ENCODE measurements at places on chromosomes 12 and 14.

DNA sequence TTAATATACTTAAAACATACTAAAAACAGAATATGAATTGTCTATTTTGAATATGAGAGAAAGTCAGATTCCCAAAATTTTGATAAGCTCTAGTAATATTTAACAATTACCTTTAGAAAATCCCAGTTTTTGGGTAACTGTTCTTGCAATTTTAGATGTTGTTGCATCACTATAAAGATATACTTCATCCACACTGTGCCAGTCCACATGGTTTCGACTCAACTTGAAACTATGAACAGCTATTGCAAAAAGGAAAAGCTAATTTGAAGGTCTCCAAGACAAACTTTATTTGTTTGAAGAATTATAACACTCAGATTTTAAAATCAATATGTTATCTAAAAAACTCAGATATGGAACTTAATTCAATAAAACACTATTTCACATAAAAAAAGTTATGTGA, 59.9 kb downstream of the DDHD1 start:
- no peak overlapping the region for H3K27ac ChIP-seq
- no peaks in the 10 kb centered on the region for H3K4me1 ChIP-seq
- no peak for DNase-seq
- peaks cover 57% of the 10 kb centered on the region for H3K36me3 ChIP-seq
- no peaks in the 10 kb centered on the region for H3K27me3 ChIP-seq

DNA sequence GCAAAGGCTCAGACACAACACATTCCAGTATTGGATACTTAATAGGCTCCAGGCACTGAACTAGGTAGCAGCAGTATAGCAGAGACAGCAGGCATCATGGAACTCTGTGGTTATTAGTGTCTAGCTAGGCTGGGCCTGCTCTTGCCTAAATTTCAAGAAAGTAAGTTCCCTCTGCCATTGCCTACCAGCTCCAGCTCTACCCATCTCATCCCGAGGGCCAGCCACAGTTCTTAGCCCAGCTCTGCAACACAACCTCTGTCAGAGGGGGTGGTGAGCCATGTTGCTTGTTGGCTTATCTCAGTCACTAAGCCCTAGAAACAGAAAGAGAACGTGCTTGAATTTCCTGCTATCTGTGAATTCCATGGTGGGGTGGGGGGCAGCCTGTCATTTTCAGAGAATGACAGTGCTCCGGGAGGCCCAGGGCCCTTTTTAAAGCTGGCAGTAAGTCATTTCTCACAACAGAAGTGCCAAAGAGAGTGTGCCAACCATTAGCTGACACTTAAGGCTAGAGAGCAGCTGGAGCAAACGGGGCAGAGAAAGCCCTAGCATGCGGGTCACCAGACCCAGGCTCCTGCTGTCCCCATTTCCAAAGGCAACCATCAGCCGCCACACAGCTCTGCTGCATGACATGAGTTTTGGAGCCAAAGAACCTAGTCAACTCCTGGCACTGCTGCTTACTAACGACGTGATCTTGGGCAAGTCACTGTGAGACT, 105.9 kb downstream of the PRMT8 start:
- H3K4me1 ChIP-seq: no peaks in the 10 kb centered on the region
- no peak for DNase-seq
- H3K4me3 ChIP-seq: no peak overlapping the region
- no peaks in the 10 kb centered on the region for H3K36me3 ChIP-seq
- H3K27ac ChIP-seq: no peak overlapping the region

- H3K4me1 ChIP-seq: peaks cover 21% of the 10 kb centered on the region
- H3K4me3 ChIP-seq: peak overlapping the region; percentile 76
- DNase-seq: peak; percentile 51
Observed at GRCh38 chr14:77761205-77761931, 412 bp upstream of the SNW1 start.

DNA sequence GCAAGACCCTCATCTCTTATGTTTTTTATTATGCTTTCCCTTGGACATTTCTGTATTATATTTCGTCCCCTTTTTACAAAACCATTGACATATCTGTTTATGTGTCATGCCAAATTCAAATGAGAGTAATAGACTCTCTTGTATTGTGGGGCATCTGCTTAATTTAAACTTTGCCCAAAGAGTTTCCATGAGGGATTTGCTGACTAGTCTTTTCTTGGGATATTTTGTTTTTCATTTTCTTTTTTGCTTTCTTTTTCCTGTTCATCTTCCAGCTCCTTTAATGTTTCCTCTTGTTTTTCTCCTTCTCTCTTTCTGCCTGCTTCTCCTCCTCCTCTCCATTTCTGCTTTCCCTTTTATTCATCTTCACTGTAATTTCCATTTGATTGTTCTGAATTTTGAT, 13.8 kb upstream of the ZNF26 start:
- H3K27me3 ChIP-seq: no peaks in the 10 kb centered on the region
- DNase-seq: no peak
- H3K27ac ChIP-seq: no peak overlapping the region
- H3K4me1 ChIP-seq: no peaks in the 10 kb centered on the region
- H3K4me3 ChIP-seq: no peak overlapping the region

DNA sequence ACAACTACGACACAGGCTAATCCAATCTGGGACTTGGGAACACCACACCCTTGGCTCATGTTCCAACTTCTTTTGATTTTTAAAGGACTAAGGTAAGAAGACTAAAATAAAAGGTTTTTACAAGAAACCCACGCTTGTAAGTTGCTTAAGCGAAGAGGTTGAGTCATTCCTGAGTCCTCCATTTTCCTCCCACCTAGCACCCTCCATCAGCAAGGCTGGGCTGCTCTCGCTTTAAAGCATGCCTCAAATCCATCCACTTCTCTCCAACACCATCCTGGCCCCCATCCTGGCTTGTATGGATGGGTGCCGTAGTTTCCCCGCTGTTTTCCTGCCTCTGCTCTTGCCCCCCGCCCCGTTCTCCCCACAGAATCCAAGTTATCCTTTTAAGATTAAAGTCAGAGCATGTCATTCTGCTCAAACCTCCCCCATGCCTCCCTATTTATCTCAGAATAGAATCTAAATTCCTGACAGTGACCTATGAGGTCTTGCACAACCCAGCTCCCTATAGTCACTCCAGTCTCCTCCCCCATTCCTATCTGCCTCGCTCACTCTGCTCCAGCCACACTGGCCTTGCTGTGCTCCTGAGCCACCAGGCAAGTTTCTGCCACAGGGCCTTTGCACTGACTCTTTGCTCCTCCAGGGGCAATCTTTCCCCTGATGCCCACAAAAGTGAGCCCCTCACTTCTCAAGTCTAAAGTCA, 34.5 kb downstream of the SCARB1 start:
- H3K36me3 ChIP-seq: peaks cover 19% of the 10 kb centered on the region
- H3K4me1 ChIP-seq: no peaks in the 10 kb centered on the region
- no peaks in the 10 kb centered on the region for H3K27me3 ChIP-seq
- no peak overlapping the region for H3K27ac ChIP-seq

GRCh38 chr14:91884664-91885063, 17.3 kb upstream of the TC2N start:
- H3K4me3 ChIP-seq: no peak overlapping the region
- H3K27me3 ChIP-seq: no peaks in the 10 kb centered on the region
- no peak overlapping the region for H3K27ac ChIP-seq
- H3K36me3 ChIP-seq: no peaks in the 10 kb centered on the region
